D721Med (cell line): ENCODE measurements at places on chromosomes 7 and 10.

- no peak for DNase-seq
These were observed 41.2 kb downstream of the ZCCHC24 start for GRCh38 chr10:79404231-79404609.

DNA sequence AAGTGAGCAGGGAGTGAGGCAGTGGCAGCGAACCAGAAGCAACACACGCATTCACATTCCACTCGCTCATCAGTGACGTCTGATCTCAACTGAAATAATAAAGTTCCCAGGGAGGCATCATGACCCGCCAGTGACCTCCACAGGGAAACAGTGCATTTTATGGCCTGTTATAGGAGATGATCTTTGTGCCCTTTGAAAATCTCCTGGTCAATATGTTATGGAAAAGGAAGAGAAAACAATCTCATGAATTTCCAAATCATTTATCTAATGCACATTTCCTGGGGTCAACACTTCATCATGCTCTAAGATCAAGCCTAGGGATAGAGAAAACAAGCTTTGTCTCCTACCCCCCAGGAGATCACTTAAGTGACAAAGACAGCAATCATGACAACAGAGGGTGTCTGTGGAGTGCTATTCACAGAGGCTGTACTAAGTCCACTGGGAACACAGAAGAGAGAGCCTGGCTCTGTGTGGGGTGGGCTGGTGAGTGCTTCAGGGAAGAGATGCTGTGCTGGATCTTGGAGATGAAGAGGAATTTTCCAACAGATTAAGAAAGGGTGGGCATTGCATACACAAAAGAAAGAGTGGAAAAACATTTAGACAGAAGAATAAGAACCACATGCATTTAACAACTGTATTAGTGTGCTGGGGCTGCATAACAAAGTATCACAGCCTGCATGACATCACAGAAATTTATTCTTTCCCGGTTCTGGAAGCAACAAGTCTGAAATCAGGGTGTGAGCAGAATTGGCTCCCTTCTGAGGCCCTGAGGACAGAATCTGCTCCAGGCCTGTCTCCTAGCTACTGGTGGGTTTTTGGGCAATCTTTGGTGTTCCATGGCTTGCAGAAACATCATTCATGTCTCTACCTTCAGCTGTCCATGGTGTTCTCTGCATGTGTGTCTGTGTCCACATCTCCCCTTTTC, 613.9 kb upstream of the IGFBP3 start:
- no peak for DNase-seq

DNA sequence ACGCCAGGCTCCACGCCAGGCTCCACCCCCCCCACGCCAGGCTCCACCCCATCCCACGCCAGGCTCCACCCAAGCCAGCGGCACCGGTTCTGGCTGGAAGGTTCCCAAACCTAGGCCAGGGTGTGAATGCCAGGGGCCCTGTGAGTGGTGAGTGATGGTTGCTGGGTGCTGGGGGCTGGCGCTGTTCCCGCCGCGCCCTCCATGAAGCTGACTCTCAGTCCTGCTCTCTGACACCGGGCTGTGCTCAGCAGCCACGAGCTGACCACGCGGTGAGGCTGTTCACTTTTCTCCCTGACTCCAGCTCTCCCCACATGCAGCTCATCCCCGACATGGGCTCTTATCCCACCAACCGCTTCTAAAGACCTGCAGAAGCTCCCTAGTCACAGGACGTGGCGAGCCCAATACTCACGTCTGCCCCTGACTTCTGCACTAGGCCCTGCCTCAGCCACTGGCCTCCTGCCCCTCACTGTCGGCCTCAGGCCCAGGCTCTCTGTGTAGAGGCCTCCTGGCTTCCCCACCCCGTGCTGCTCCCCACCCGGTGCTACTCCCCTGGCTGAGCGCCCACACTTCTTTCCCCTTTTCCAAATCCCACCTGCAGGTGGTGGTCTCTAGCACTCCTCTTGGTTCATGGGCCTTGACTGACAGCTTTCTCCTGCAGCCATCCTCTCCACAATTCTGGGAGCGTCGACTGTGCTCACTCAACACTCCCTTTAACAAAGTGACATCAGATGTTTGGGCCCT, 603.0 kb downstream of the PTPRN2 start:
- DNase-seq, result no peak

DNA sequence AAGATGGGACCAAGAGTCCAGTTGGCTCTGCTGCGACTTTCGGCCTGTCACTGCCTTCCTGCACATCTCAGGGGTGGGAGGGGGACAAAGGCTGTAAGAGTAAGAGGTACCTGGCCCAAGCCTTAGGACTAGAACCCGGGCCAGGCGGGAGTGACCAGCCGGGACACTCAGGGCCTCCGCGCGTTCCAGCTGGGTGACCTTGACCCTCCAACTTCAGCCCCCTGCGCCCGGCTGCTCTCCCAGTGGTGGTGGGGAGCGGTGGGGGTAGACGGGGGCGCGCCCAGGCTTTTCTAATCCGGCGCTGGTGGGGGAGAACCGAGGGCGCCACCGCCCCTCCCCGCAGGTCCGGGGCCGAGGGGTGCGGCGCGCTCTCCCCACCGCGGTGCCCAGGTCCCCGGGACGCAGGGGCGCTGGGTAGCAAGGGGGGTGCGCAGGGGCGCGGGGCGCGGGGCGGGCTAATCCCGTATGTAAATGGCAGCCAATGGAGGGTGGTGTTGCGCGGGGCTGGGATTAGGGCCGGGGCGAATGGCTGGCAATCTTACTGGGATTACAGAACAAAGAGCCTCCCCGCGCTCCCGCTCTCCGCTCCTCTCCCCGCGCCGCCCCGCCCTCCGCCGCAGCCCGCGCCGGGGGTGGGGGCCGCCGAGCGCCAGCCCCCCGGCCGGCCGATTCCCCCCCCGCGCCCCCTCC, at the start of gene GTF2IRD1:
Gene GTF2IRD1, plus strand, starts transcription at position 585 of the 690 bp plus-strand sequence. CDS start 54,175 bp downstream, outside the sequence.
- peak; percentile 97 for DNase-seq

GRCh38 chr7:1103009-1103788, 15.3 kb downstream of the GPER1 start:
- no peak for DNase-seq

- no peak for DNase-seq
These were observed 108.8 kb upstream of the FEZF1 start for GRCh38 chr7:122413339-122413738.

DNA sequence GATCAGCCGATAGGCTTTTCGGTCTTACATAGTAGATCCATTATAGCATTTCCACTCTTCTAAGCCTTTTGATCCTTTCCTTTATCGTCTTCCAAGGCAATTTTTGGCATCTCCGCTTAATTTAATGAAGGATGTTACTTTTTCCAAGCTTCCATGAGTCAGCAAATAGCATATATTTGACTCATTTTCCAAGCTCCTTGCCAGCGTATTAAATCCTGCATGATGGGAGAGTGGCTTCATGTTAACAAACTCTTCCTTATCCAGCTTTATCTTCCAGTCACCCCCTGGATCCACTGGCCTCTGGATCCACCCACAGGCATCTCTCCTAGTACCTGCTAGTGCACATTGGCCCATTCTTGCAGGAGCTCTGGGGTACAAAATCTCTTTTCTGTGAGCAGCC, 13.0 kb downstream of the OR9A2 start:
- DNase-seq, result no peak

DNA sequence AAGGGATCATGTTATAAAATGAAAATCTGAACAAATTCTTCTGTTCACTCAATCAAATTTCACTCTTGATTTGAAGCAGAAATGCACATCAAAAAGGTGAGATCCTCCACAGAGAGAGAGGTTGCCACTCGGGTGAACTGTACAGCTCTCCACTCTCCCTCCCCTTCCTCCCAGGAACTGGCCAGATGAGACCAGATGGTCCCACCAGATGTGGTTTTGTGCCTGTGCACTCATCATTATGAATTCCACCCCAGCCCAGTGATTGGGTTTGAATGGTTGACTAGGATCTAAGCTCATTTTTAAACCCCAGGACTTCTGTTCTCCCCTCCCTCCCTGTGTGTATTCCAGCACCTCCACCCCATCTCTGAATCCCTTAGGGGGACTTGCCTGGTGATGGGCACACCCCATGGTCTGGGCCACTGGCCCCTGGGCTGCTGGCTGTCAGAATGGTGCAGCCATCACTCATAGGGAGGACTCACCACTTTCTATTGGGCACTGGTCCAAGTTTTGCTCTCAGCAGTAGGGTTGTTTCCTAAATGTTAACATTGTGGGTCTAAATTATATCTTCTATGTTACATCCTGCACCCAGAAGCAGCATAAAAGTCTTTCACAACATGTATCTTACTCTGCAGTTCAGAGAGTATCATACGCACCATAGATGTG, 393.1 kb downstream of the TNS3 start:
- DNase-seq, result no peak

DNA sequence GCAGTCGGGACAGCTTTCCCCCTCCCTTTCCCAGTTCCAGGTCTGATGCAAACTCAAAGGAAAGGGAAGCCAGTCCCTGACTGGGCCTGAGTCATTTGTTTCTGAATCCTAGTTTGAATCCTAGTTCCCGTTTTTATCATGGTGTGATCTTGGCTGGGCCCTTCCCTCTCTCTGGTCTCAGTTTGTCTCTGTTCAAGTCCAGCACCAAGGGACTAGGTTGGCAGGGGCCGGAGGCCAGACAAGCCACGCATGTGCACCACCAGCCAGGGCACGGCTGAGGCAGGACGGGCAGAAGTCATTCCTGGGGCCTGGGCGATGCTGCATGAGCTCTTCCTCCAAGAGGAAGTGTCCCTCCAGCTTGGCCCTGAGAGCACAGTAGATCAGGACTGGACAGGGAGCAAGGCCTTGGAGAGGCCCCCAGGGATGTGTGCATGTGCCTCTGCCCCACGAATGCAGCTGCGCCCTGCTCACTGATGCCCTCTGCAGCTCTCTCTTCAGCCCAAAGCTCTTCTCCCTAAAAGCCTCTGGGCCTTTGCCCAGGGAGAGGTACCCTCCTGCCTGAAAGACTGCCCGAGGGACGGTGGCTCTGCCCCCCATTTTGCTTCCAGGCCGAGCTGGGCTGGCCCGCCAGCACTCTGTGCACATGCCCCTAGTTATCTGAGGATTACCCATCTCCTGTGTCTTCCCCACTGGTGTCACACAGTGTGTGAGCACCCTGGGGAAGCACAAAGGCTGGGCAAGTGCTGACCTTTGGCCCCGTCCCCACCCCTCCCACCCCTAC, 86.7 kb downstream of the ZMIZ1 start:
- no peak for DNase-seq
